ENCODE measurements at places on chromosomes 7 and 10.

- no peak for DNase-seq
Observed at GRCh38 chr7:81165070-81165469, 246.2 kb upstream of the SEMA3C start.

DNA sequence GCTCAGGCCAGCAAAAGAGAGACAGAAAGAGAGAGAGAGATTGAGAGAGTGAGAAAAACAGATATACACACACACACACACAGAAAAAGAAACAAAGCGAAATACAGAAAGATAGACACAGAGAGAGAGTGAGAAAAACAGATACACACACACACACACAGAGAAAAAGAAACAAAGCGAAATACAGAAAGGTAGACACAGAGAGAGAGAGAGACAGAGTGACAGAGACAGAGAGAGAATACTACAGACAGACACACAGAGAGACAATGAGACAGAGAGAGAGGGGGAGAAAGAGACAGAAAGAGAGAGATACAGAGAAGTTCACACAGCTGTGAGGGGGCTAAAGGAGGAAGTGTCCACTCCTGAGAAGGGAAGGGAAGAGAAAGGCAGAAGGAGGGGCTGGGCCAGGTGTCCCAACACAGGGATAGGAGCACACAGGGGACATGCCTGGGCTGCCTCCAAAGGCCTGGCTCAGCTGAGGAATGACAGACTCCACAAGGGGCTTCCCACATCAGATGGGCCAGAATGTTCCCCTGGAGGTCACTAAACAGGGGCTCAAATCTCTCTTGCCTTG lies 4.3 kb downstream of the GCK start:
- DNase-seq: no peak

- DNase-seq: no peak
Observed at GRCh38 chr10:33722067-33722466, 387.6 kb upstream of the NRP1 start.

DNA sequence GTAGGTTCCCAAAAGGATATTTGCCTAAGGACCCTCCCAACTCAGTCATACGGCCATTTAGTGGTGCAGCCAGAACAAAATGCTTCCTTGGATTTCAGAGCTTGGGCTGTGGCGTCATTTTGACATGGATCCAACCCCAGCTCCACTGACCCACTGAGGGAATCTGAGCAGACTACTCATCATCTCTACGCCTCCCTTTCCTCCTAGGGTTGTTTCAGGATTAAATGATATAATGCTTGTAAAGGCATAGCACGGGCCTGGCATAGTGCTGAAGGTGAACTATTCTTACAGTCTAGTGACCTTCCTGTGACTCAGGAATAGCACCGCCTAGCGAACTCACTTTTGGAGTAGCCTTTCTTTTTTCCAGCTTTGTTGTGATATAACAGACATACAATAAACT lies 70.3 kb upstream of the LOXL4 start:
- DNase-seq: no peak

DNA sequence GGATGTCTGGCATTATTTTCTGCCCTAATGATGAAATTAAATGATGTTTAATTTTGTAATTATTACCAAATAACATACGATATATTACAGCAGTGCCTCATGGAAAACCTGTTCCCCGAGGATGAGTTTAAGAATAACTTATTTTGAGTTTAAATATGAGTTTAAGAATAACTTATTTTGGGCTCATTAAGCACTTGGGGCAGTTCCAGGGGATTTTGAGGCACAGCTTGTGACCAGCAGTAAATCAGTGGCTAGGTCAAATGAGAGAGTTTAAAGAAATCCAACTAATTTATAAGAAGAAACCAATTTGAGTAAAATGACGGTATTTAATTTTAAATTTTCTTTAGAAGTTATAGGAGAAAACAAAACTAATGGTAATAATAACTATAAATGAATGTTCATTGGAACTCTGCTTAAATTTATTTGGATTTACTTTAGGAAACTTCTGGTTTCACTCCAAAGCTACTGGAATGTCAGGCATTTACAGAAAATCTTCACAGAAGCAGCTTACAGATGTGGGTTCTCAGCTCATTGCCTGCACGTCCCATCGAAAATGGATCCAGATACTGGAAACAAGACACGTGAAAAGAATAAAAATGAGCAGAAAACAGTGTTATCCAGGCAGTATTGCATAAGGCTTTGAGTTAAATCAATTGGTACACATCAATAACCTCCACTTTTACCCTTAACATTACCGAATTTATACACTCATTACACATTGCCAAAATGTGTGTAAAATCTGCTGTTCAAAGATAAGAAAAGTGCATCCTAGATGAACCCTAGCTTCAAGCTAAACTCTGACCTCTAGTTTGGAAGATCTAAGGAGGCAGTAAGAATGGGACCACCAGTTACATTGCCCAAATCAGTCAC lies 784.5 kb upstream of the IGFBP3 start:
- no peak for DNase-seq

DNA sequence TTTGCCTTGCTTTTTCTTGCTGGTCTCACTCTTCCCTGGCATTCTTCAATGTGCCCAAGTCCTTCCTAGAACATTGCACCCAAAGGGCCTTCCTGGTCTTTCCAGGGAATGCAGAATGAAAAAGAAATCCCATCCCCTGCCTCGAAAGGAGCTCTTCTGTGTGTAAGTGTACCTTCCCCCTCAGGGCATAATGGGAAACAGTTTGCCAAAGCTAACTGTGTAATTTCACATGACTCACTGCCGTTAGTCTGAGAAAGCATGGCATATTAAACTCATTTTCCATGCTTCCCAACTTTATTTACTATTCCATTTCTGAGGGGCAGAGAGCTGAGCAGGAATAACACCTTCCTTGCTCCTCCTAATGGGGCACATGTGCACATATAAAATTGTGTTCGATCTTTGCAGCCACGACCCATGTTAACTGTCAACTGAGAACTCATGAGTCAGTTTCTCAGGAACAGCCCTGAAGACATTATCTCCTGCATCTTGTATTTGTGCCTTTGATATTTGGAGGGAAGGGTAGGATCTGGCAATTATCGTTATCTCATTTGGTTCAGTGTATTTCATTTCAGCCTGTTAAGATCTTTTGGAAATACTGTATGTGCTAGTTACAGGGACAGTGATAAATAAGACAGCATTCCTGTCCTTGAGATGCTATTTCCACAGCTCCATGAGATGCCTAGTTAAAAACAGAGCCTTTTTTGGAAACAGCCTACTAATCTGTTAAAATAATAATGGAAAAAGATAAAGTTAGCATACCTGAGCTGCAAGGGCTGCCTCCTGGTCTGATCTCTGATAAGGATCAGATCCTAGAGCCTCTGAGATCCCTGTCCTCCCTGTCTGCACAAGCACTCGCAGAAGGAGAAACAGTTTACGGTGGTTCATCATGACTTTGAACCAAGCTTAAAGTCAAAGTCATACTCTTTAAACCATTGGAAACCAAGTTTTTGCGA lies 42.3 kb downstream of the IKZF1 start:
- no peak for DNase-seq

- no peak for DNase-seq
Observed at GRCh38 chr10:27439101-27439500, 65.0 kb upstream of the RAB18 start.

DNA sequence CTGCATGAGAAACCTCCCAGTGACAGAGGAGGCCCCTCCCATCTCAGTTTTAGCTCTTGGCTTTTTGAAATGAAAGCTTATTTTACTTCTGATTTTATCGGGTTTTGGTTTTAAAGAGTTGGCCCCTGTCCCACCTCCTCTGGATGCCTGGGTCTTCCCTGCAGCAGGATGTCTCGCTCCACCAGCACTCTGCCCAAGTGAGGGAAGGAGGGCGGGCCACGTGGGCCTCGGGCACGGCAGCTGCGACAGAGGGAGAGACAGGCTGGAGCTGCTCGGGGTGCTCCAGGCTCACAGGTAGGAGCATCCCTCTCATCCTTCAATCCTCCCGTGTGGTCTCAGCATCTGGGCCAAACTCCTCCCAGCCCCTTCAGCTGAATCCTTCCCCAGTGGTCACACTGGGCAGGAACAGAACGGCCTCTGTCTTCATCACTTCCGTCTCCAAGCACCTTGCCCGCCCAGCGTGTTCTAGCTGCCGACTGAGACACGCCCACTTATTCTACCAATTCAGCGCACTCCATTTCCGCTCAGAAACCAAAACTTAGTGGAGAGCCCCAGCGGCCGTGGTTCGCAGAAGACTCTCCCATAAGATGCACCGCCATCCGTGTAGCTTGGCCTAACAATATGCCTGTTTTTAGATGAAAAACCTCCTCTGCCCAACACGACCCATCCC lies 222.9 kb downstream of the GLRX3 start:
- DNase-seq: no peak

DNA sequence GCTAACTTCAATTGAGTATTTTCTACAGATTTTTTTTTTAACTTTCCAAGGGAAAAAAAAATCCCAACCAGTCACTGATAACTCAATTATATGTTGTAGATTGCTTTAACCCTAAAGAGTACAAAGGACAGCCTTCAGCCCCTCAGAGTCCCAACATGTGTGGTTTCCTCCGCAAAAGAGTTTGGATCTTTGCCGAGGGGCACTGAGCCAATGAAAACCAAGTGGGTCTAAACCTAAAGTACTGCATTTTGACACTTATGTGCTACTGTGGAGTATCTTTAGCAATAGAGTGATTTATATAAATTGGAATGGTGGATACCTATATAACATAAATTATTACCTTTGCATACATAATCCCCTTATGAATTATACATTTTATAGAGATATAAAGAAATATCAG lies 91.5 kb downstream of the SEMA3D start:
- DNase-seq: no peak

DNA sequence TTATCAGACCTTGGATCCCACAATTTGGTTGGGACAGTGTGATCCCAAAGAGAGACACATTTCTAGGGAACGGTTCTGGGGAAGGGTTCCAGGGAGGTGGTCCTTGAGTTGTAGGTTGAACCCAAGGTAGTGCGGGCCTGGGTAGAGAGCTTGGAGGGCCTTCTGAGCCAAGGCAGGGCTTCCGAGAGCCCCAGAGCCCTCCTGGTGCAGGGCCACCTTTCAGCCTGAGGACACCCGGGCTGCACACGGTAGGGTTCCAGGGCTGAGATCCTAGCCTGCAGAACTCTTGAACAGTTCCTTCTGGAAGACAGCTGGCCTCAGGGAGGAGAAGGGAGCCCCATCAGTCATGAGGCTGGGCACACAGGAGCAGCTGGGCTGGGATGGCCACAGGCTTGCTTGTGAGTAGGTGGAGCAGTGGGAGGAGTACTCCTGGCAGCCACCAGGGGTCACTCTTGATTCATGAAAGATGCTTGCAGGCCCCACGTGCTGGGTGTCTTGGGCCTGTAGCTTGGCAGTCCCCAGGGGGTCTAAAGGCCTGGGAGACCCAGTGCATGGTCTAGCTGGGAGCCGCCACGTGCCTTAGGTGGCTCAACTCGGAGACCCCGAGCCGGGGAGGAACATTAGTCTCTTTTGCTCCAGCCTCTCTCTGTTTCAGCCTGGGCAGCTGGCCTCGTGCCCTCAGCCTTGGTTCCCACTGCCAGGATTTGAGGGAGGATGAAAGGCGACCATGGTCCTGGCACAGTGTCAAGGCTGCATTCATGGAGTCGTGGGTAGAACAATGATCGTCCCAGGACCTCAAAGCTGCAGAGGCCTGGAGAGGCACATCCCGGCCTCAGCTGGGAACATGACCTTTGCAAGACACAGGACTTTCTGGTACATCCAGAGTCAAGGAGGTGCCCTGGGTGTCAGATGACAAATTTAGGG lies 381.6 kb downstream of the TYW1 start:
- DNase-seq: peak; percentile 40

- DNase-seq: no peak
Observed at GRCh38 chr7:30114536-30115238, 20.1 kb upstream of the MTURN start.

- no peak for DNase-seq
Observed at GRCh38 chr7:47303014-47303694, 278.8 kb downstream of the TNS3 start.
